Cardiac fibroblast (primary cell): ENCODE measurements at places on chromosomes 12 and 14.

- no peak for DNase-seq
Measured at GRCh38 chr12:3365463-3366411, 125.3 kb upstream of the PRMT8 start.

- DNase-seq: peak; percentile 35
Measured at GRCh38 chr14:23041729-23042128, 283 bp upstream of the PSMB11 start.

- DNase-seq: peak; percentile 60
Measured at GRCh38 chr12:71780237-71780822, 25.7 kb downstream of the RAB21 start.

DNA sequence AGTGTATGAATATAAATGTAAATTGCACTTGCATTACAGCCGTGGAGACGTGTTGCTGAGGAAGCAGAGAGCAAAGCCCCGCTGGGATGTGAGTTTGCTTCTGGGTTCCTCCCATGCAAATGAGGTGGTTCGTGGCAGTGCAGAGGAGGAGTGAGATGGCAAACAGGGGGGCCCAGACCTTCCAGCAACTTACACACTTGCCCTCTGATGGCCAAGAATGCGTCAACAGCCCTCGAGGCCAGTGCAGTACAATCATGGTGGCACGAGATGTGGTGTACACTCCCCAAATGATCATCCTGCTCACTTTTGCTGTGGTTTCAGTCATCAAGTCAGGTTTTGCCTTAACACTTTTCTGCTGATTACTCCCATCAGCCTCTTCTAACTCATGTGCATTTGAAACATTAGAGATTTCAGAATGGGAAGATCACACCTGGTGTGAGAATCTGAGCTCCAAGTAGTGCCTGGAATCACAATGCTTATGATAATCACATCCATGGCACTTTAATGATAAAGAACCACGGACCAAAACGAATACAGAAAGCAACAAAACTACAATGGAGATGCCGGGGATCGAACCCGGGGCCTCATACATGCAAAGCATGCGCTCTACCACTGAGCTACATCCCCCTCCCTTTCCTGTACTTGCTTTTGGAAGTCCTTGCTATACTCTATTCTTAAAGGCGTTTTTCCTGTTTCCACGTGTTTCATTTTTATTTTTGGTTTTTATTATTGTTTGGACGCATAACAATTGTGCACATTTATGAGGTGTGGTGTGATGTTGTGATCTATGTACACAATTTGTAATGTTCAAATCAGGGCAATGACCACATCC is 7.0 kb upstream of the UBC start:
- peak; percentile 71 for DNase-seq

- peak; percentile 61 for DNase-seq
Measured at GRCh38 chr14:89849931-89850330, 104.6 kb downstream of the EFCAB11 start.

DNA sequence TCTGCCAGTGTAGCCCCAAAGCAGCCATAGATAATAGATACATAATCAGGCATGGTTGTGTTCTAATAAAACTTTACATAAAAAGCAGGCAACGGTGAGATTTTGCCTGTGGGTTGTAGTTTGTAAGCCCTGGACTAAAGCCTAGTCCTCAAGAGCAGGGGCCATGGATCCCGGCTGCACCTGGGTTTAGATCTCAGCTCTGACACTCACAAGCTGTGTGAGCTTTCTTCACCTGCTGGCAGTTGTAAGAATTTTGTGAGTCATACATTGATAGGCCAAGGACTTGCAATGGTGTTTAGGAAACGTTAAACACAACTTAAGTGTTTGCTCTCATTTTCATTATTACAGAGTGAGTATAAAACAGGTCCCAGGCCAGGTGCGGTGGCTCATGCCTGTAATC is 395.8 kb upstream of the TBX3 start:
- no peak for DNase-seq

DNA sequence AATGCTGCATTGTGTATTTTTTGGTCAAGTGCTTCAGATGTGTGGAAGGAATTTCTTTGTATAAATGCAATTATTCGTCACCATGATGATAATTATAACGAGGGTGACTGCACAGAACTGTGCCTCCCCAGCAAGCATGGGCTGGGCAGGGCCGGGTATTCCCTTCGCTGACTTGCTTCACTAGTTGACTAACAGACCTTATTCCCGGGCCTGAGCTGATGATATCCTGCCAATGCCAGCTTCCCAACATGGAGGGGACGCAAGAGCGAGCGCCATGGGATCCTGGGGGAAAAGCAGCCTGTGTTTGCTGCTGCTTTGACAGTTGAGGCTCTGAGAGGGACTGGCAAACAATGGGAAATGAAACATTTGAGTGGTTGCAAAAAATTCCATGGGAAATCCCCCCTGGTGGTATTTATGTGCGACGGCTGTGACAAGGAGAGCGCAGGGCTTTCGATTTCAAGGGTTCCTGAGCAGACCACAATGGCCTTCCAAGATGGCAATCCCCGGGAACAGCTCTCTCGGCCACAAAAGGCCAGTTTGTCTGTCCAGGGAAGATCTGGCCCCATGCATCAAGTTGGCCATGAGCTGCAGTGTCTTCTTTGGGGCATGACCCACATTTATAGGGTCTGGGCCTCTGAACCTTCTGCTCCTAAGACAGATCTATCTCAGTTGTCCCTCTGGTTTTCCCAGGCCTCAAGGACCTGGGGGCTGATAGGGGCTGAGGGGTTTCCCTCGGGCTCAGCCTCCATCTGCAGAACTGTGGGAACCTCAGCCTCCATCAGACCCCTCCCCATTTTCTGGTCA is 21.9 kb upstream of the MAP1LC3B2 start:
- no peak for DNase-seq
